ENCODE measurements at places on chromosomes 11 and 22. TPM values are rescaled to one million over a fixed set of nuclear protein-coding genes. Genes with fewer than 3 reads are reported as not detected.

The TMEM218 gene
- 16.6 TPM for total RNA-seq

The DCHS1 gene
- total RNA-seq = 6.7 TPM

The OR51B4 gene
- total RNA-seq = not detected

The NLRP14 gene
- total RNA-seq = not detected

The ADAMTS15 gene
- not detected for total RNA-seq

The C11orf21 gene
- total RNA-seq = 64.5 TPM

The SLC17A6 gene
- not detected for total RNA-seq

The CFAP300 gene
- not detected for total RNA-seq

The DBX1 gene
- not detected for total RNA-seq

The OR5P2 gene
- total RNA-seq = not detected

The RIMBP3C gene
- 4.5 TPM for total RNA-seq

DNA sequence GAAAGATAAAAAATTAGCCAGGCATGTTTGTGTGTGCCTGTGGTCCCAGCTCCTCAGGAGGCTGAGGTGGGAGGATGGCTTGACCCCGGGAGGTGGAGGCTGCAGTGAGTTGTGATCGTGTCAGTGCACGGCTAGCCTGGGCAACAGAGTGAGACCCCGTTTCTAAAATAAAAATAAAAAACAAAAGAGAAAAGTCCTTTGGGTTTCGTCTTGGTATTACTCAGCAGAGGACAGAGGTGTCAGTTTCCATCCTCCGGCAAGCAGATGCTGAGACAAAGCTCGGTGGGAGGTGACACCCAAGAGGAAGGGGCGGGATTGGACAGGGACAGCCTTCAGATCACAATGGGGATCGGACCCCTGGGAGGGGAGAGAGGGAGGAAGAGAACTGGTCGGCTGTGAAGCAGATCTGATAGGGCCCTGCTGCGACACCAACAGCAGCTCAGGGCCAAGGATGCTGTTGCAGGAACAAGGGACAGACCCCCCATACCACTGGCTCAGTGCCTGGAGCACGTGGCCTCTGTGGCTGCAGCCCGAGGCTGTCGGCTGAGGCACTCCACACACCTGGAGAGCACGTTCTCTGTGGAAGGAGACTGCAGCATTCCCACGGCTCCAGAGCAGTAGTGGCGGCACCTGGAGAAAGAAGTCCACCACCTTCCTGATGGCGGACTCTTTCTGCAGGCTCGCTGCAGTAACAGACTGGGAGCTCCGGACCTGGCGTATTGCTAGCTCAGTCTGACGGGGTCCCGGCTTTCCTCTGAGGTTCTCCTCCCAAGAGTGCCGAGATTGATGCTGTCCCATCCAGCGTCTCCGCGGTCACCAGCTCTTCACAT lies 5.2 kb upstream of the BID start:
- no peak for DNase-seq

- no peak for DNase-seq
Observed at GRCh38 chr11:120060512-120060911, 77.4 kb downstream of the TRIM29 start.

GRCh38 chr11:69419662-69420395 lies 61.6 kb upstream of the LINC01488 start:
- DNase-seq = no peak

DNA sequence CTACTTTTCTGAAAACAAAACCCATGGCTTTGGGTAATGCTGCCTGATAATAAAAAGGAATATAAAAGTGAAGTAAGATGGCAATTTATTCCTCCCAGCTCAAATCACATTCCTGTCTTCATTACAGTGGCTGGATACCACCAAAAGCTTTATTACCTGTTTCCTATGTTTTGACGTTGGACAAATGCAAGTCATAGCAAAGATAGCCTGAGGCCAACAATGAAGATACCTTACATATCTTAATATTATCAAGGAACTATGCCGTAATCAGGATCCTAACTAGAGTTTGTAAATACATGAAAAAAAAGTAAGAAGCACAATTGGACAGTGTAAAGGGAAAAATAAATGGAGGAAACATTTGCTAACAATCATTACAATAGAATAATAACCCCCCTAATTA lies 202.4 kb downstream of the SOX6 start:
- DNase-seq = no peak

DNA sequence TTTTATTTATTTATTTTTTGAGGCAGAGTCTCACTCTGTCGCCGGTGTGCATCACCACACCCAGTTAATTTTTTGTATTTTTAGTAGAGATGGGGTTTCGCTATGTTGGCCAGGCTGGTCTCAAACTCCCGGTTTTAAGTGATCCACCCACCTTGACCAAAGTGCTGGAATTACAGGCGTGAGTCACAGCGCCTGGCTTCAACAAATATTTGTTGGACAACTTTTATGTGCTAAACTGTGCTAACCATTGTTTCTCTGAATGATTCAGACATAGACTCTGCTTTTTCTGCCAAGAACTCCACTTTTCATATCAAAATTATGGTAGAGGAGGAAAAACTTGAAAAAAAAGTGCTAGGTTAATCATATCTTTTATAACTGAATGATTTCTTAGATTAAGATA lies 36.3 kb downstream of the MMP7 start:
- no peak for DNase-seq

GRCh38 chr22:37022483-37023337 lies 3.2 kb downstream of the MPST start:
- no peak for DNase-seq

DNA sequence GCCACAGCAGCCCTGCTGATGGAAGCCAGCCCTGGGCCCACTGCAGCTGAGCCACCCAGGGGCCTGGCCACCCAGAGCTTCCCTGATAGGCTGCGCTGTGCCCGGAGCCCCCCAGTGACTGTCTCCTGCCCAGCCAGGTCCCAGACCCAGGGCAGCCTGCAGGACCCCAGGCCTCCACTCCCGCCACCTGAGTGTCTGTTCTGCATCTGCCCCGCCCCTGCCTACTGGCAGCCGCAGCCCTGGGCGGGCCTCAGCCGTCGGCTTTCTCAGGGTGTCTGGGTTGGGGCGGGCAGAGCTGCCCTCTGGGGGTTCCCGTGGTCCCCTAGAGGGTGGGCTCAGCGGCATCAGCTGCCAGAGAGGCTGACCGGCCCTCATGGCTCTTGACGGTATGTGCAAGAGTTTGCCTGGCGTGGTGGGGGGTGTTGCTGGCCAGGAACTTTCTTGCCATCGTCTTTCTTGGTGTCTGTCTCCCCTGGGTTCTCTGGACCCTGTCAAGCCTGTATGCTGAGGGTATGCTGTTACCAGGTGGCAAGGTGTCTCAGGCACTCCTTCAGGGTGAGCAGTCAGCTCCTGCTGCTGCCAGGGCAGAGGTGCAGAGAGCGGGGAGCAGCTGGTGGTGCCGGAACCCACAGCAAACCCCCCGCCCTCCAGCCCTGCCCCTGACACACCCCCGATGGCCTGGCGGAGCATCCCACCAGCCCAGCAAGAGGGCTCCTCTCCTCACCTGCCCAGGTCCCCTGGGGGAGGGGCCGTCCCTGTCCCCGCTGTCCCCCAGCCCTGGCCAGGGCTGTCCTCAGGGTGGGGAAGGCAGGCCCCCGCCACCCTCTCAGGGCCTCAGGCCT lies 12.2 kb upstream of the PIM3 start:
- DNase-seq = no peak

GRCh38 chr22:36332623-36333332 lies 55.0 kb downstream of the MYH9 start:
- DNase-seq = no peak

DNA sequence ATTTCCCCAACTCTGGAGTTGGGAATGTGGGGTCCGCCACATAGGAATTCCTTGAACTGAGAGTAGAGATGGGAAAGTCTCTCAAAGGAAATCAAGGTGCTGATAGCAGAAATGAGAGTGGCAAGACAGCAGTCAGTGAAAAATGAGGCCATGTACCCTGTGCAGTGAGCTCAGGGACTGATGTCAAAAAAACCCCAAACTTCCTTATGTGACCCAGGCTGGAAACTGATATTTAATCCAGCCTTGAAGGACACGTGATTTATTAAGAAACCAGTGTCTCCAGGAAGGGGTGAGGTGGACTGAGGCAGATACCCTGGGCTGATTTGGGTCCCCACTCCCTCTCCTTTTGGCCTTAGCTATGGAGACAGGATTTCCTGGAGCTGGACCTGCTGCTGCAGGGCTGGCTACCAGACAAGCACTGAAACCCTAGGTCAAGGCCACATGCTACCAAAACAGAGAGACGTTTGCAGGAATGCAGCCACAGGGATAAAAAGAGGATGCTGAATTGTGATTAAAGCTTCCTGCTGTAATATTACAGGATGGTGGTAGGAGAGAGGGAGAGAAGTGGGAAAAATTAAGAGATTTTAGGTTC lies 25.3 kb upstream of the FCHSD2 start:
- DNase-seq = no peak

GRCh38 chr11:45809456-45810395 lies 4.8 kb downstream of the SLC35C1 start:
- DNase-seq = no peak

DNA sequence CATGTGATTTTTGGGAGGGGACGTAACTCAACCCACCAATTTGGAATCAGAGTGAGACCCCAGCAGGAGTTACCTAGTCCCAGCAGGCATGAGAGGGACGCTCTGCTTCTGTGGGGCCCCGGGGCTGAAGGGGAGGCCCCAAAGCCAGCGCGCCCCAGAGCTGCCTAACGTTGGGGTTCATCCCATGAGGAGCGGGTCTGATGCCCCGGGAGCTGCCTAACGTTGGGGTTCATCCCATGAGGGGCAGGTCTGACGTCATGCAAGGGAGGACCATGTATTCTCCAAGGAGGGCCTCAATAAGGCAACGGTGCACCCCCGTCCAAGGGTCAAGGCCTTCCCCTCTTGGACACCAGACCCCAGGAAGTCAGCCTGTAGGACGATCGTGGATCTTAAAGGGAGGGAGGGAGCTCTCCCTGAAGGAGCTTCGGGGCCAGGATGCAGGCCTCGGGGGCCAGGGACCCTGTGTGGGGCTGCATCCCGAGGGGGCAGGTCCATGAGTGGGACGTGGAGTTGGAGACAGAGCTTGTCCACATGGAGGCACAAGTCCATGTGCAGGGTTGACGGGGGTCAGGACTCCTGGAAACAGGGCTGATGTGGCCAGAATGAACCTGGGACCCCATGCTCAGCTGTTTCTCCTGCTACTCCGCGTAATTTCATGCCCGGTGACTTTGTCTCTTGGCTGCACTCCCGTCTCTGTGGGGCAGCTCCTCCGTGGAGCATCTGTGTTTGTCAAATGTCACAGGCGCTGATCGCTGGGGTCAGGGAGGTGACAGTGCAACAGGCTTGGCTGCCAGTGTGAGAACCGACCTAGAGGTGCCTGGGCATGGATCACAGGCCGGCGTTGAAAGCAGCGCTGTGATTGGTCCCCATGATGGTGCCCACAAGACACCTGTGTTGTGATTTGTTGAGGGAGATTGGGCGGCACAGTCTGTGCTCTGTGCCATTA lies 1029.1 kb downstream of the BRD1 start:
- DNase-seq = no peak

- no peak for DNase-seq
Observed at GRCh38 chr11:76823481-76824028, 37.2 kb upstream of the ACER3 start.

DNA sequence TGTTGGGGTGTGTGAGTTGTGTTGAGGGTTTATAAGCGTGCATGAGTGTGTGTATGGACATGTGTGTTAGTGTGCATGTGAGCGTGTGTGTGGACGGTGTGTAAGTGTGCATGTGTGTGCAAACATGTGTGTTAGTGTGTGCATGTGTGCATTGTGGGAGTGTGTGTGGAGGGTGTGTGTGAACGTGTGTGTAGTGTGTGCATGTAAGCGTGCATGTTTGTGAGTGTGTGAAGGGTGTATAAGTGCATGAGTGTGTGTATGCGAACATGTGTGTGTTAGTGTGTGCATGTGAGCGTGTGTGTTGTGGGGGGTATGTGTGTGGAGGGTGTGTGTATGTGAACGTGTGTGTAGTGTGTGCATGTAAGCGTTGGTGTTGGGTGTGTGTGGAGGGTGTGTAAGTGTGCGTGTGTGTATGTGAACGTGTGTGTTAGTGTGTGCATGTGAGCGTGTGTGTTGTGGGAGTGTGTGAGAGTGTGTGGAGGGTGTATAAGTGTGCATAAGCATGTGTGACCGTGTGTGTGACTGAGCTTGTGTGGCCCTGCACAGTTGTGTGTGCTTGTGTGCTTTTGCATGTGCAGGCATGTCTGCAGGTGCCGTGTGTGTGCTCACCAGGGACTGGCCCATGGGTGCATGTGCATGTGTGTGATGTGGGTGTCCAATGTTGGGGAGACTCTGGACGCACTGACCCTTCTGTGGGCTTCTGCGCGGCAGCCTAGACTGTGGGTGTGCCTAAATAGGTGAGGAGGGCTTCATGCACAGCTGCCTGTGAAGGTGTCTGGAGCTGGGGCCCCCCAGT lies 866.2 kb downstream of the TBC1D22A start:
- DNase-seq = no peak

GRCh38 chr11:73299751-73300150 lies 8.3 kb upstream of the ARHGEF17 start:
- DNase-seq = no peak

- DNase-seq = no peak
Observed at GRCh38 chr22:45298934-45299505, 10.7 kb upstream of the FAM118A start.

- no peak for DNase-seq
Observed at GRCh38 chr22:50090412-50090714, 557 bp downstream of the MOV10L1 start.

GRCh38 chr11:79617561-79617960 lies 176.7 kb upstream of the TENM4 start:
- DNase-seq = no peak

DNA sequence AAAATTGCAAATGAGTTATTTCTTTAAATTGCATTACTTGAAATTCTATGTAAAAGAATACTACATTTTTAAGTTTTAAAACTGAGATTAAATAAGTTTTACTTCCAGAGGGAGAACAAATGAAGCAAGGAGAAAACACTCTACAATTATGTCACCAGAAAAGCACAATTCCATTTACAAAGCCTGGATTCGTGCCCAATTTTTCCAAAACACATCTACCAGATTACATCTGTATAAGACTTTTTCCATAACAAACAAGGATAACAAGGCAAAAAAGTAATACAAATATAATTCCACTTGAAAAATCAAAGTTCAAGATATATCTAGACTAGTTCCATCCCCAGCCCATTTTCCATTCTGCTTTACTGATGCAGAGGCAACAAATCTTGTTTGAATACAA lies 40.5 kb downstream of the MTMR2 start:
- no peak for DNase-seq

GRCh38 chr11:115169251-115169650 lies 335.0 kb downstream of the CADM1 start:
- DNase-seq = no peak

DNA sequence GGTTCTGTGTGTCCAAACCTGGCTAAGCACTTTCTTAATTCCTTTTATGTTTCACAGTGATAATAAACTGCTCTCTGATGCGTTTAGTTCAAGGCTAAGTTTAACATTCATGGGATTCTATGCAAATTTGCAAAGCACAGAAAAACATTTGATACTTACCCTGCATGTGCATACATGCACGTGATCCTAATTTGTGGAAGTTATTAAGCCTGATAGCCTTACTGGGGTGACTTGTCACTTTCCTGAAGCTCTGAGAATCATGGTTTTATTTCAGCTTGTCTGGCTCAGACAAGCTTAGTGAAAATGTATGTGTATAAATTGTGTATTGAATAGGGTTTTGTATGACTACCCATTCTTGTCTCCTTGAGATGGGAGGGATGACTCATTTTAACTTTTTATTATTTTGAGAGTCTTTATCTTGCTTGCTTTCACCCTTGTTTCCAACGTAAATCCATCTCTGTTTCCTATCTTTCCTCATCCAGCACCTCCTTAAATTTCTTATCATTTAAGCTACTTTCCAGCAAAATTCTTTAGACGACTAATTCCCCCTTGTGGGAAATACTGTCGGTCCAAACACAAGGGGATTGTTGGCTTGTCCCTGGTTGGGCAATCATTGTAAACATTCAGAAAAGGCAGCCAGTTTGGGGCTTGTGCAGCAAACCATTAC lies 167.1 kb downstream of the C11orf91 start:
- no peak for DNase-seq

All from CD4-positive, alpha-beta memory T cell (primary cell).